ENCODE measurements at places on chromosomes 2 and 18.

DNA sequence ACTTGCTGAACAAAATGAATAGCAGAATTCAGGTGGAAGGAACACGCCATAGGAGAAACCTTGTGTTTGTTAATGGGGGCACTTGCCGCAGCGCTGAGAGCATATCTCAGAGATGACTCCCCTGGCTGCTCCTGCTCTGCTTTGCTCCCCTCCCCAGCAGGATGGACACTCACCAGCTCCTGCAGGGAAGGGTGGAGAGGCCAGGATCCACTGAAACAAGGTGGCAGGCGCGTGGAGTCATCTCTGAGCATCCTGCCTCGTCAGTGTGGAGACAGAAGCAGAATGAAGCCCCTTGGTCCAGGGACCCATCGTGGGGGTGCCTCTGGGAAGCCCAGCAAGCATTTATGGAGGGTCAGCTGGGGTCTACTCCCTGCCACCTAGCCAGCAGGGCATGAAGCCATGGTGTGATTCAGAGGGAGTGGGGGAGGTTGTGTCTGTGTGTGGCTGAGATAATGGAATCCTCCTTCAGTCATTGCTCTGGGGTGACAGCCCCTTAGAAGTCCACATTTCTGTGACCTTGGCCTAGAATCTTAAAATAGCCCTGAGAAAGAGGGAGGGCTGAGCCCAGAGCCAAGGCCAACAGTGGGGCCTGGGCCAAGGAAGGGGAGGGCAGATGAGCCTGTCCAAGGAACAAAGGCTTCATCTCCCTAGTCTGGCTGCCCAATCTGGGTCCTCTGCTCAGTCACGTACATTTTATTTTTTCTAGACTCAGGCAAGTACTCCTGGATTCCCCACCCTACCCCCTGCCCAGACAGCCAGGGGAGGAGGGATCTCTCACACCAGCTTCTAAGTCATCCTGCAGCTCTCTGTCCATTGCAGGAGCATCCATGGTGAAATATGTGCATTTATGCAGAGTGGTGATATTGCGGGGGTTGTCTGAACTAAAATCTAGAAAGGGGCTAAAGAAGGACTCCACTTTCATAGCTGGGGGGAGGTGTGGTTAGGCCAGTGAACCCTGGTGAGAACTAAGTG lies 215.4 kb downstream of the ZBTB7C start:
- no peak for DNase-seq

DNA sequence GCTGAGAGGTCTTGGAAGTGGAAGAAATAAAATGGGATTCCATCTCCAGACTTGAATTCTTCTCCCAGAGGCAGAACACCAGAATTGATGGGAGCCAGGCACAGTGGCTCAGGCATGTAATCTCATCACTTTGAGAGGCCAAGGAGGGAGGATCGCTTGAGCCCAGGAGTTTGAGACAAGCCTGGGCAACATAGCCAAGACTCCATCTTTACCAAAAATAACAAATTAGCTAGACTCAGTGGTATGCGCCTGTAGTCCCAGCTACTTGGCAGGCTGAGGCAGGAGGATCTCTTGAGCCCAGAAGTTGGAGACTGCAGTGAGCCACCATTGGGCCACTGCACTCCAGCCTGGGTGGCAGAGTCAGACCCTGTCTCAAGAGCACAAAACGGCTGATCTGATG lies 144.3 kb downstream of the C1D start:
- DNase-seq: no peak

GRCh38 chr2:240463274-240463865 lies 27.9 kb downstream of the GPC1 start:
- no peak for DNase-seq

- no peak for DNase-seq
Measured at GRCh38 chr2:28108143-28108542, 217.6 kb downstream of the BABAM2 start.

DNA sequence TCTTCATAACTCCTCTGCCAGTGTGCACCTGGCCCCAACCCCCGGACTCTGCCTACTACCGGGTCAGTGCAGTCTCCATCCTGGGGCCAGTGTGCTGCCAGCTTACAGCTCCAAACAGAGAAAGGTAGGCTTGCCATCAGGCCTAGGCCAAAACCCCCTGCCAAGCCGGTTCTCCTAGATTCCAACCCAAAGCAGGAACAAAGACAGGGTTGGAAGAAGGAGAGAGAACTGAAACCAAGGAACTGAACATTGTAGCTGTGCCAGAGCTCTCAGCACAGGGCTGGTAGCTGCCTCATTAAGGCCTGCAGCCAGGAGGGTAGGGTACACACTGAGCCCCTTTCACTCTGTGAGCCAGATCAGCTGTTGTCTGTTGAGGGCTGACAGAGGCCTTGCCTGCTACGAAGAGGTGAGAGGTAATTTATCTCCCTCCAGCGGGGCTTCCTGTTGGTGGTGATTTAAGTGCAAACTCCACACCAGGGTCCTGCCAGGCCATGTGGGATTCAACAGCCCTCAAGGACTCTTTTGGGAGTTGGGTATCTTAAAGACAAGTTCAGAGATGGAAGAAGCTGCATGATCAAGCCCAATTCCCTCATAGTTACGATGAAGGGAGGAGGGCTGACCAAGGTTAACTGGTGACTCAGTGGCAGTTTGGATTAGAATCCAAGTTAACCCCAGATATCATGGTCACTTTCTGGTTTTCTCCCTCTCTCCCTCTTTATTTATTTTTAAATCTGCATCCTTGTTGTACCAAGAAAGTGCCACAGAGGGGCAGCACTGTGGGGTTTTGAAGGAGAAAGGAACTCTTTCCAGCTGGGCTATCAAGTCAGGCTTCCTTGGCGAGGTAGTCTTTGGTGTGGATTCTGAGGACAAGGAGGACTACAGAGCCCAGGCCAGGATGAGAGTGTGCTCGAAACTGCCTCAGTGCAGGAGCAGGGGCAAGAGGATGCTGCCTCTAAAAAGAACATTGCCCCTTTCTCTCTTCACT lies 48.1 kb downstream of the CYRIA start:
- DNase-seq: no peak

DNA sequence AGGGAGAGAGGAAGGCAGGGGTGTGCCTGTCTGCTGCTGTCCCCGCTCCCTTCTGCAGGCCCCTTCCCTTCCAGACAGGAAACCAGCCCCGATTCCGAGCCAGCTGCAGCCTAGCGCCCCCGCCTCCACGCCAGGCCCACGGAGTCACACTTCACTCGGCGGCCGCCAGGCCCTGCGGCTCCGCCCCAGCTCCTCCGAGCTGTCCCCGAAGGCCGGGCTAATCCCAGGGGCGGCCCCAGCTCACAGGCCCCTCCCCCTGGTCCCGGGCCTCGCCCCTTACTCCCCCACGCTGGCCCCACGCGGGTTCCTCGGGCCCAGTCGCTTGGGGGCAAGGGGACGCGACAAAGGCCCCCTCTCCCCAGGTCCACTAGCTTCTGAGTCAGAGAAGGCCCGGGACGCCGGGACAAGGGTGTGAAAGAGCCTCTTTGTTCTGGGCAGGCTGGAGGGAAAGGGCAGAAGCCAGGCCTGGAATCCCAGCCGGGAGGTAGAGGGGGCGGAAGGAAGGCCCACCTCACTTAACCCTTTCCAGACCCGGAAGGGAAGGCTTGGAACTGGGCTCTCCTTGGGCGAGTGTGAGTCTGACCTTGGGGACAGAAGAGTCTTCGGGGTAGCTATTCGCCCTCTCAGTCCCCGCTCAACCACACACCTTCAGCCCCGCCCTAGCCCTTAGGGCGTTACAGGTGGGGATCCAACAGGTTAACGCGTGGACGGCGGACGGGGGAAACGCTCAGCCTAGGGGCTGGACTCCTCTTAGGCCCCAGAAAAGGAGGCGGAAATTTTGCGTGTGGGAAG lies 1.2 kb downstream of the RTKN start:
- peak; percentile 68 for DNase-seq

DNA sequence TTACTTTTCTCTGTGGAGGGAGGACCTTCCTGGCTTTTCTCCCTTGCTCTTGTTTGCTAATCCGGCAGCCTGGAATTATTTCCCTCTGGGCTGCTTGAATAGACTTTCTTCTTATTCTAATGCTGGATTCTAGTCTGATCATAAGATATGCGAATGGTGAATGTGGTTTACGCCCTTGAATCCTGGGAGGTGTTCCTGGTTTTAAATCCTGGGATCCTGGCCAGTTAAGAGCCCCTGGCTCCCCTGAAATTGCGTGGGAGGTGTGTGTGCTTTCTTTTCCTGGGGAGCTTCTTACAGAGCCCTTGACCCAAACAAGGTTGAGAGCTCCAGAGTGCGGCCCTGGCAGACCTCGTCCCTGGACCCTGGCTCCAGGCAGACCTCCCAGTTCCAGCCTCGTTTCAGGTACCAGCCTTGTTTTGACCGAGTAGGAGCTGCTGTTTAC lies 2.8 kb downstream of the SH3BP4 start:
- DNase-seq: no peak

- no peak for DNase-seq
Measured at GRCh38 chr18:2958819-2959298, 54.1 kb downstream of the LPIN2 start.

DNA sequence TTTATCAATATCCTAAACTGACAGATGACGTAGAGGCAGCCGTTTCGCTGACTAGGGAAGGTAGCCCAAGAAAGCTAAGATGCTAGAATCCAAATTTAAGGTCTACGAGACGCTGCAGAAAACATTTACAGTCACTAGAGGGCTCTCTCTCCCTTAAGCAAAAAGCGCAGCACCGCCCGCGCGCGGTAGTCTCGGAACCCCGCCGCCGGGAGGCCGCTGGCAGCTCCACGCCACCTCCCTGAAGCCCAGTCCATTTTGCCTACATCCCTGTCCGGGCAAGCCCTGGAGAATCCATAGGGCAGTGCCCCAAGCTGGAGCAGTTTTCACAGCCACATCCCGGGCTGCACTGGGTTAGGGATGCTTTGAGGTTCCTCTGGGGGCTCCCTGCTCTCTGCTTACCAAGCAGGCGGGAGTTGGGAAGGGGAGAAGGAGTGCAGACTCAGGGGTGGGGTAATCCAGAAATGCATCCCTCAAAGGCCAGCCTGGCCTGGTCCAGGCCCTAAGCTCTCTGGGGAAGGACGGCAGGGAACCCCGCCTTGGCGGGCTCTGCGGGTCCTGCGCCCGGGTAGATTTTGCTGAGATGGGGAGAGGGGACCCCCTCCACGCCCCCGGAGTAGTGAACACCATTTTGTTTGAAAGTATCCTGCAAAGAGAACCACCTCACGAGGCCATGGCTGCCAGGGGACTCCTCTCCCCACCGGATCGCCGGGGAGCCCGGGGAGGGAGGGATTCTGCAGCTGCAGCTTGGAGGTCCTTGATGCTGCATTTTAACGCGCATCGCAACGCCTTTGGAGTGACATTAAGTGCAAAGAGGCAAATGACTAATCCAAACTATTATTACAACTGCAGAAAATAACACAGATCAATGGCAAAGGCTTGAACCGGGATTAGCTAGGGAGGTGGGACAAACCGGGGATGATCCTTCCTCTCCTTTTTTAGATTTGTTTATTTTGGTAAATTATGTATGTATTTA lies 1.3 kb upstream of the DPYSL5 start:
- peak; percentile 79 for DNase-seq

- DNase-seq: peak; percentile 94
Measured at GRCh38 chr18:3526421-3527354, 76.7 kb downstream of the TGIF1 start.

GRCh38 chr2:157256626-157257025 lies 879 bp upstream of the GALNT5 start:
- no peak for DNase-seq

DNA sequence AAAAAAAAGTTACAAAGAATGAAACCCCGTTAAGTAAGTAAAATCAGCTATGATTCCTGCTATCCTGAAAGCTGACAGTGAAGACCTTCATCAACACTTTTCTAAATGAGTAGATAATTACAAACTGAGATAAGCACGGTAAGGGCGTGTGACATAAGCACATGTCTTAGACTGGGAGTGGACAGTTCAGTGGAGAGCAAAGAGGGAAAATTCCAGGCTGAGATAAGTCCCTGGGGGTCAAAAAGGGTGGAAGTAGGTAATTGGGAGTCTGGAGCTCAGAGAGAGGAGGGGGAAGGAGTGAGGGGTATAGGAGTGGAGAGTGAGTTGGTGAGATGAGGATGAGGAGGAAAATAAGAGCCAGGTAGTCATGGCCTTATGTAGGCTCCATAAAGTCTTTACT lies 4.4 kb upstream of the IL1A start:
- DNase-seq: no peak

DNA sequence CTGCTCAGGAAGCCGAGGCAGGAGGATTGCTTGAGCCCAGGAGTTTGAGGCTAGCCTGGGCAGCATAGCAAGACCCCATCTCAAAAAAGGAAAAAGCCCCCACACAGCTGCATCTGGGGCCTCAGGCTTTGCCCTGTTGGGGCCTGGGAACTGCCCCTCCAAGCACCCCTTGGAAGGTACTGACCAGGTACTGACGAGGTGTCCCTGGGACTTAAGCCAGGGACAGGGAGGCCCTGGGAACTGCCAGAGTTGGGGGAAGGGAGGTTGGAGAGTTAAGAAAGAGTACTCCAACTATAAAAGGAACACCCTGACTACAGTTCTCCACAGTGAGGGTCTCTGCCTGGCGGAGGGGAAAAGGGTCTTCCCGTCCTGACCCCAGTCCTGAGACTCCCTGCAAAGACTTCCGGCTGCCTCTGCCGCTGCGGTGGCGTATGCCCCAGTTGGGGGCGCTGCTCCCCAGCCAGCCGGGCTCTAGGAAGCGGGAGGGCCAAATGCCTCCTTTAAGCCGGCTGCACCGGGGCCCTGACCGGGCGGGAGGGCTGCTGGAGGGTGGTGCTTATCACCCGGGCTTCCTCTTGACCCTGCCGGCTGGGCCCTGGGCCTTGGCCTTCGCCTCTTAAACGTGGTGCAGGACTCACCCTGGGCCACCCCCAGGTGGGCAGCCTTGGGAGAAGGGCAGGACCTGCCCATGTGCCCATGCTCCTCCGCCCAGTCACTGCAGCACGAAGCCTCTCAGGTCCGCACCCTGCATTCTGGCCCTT lies 12.8 kb downstream of the SLC30A3 start:
- DNase-seq: peak; percentile 65

- DNase-seq: peak; percentile 60
Measured at GRCh38 chr18:48037481-48038271, 107.2 kb upstream of the SMAD2 start.

- no peak for DNase-seq
Measured at GRCh38 chr18:78790960-78791359, 188.7 kb upstream of the SALL3 start.

- DNase-seq: no peak
Measured at GRCh38 chr18:1906421-1906820, 664.9 kb downstream of the METTL4 start.

DNA sequence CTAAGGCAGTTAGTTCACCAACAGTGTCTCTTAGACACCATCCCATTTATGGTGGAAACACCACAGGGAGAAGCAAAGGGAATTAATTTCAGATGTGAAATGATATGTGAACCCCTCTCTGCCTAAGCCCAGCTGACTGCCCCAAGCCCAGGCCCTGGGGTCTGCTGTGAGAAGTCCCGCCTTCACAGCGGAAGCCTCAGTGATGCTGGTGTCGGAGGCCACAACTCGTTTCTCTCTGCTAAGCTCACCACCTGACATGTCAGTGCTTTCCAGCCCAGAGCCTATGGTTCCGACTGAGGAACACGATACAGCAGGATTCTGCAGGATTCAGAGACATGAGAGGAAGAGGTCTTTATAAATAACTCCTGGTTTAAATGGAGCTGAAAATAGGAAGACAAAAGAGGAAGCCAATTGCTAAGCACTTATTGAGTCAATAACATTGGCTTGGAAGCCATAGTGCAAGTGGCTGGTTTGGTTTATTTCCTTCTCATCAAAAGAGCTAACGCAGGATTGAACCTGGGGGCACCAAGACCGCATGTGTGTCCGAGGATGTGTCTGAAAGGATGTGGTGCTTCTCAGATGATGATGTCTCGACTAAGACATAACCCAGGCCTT lies 21.9 kb upstream of the LOXHD1 start:
- DNase-seq: no peak

- DNase-seq: no peak
Measured at GRCh38 chr18:69655816-69656215, 255.1 kb downstream of the DOK6 start.
